ENCODE measurements at places on chromosomes 4 and X.
A peak's percentile ranks its signal among the peaks of the same experiment; 100 is the strongest.

DNA sequence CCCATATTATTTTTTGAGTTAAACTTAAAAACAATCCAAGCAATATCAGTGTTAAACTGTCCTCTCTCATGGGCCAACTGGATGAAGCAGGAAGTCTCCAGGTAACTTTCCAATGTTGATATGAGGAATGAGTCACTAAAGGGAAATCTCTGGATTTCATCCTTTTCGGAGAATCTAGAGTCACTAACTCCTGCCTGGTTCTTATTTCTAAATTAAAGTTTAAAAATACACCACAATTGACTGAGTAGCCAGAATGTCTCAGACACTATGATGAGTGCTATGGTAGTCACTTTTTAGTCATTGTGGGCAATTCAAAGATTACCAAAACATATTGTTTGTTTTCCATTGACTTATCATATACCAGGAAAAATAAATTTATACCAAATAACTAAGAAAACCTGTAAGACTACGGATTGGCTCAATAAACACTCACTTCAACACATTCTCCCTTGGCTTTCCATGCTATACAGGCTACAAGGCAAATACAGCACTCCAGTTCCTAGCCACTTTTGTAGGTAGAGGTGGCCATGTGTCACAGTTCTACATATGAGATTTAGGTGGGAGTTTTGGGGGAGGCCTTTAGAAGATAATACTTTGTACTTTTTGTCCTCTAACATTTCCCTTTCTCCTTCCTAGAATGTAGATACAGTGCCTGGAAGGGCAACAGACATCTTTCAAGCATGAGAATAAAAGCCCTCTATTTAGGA is 8.6 kb downstream of the SLC9B2 start:
- DNase-seq, result no peak

- DNase-seq, result no peak
Observed at GRCh38 chrX:71241301-71241700, 12.6 kb downstream of the ZMYM3 start.

DNA sequence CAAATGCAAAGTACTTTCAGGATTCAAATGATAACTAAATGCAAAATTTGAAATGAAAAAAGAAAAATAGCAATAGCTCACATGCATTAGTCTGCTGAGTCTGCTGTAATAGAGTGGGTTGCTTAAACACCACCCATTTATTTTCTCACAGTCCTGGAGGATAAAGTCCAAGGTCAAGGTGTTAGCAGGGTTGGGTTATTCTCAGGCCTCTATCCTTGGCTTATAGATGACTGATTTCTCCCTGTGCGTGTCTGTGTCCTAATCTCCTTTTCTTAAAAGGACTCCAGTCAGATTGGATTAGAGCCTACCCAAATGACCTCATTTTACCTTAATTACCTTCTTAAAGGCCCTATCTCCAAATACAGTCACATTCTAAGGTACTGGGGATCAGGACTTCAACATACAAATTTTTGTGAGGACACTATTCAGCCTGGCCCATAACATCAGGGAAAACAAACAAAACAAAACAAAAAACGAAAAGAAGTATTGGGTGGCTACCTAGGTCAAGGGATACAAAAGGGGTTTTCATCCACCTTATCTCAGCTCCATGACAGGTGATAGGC is 6.3 kb upstream of the TBL1X start:
- DNase-seq, result no peak

GRCh38 chr4:7068883-7069282 is 1.0 kb upstream of the GRPEL1 start:
- DNase-seq, result no peak

- no peak for DNase-seq
Observed at GRCh38 chrX:118207831-118208453, 91.3 kb upstream of the KLHL13 start.

- DNase-seq, result no peak
Observed at GRCh38 chr4:7034262-7035081, 8.7 kb upstream of the TADA2B start.

DNA sequence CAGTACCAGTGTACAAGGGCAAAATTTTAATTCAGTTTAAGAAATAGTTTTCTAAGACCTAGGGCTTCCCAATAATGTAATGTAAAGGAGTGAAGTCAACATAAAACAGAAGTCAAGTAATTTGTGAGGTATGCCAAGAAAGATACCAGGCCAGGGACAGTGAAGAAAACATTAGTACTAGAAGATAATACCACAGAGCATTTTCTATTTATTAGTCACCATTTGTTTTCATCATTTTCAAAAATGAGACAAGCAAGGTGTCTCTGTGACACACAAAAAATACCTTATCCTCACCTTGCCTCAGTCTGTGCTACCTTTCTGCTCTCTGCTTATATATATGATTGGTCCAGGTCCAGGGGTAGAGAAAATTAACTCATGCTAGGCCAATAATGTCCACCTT is 46.8 kb downstream of the VEGFC start:
- DNase-seq, result no peak

DNA sequence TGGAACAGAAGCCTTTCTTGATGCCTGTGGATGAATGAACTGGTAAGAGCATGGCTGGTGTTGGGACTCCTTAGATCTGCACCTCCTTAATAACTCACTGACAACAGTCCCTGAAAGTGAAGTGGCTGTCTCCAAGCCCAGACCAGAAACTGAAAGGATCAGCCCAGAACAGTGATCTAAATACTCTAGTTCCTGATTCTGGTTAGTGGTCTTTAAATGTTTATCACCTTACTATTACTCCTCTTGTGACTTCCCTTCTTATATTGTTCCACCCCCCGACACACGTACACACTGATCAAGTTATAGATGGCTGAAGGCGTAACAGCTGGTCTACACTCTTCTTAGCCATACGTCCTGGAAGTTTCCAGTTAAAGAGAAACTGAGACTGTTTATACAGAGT is 33.8 kb upstream of the ARMCX2 start:
- no peak for DNase-seq

DNA sequence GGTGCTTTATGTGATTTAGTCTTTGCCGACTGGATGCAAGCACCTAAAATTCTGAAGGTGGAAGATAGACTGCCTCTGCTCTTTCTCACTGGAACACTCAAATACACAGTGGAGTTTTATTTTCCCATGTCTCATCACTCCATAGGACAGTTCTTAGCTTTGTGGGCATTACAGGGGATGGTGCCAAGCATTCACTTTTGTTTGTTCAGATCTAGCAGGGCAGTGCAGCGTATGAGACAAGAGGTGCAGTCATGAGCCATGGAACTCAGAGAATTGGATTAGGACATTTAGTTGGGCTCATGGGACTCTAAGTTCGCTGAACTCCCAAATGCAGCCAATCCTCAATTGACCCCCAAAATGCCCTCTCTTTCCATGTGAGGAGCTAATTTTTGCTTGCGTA is 1136.9 kb upstream of the PRKX start:
- DNase-seq, result no peak

DNA sequence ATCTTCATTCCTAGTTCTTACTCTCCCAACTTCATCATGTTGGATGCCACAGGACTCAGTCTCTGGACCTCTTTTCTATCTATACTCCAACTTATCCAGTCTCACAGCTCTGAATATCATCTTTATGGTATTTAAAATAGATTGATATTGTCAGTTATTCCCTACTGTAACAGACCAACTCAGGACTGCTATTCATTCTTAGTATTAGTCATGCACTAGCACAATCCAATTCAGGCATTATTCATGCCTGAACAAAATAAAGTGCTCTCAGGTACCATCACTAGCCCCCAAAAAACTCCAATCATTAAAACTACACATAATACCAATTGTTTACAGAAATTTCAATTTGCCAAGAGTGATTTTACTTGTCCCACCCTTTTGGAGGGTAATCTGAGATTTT is 37.7 kb downstream of the FRYL start:
- no peak for DNase-seq

GRCh38 chr4:152556834-152557233 is 20.9 kb upstream of the FBXW7 start:
- DNase-seq, result no peak

- no peak for DNase-seq
Observed at GRCh38 chr4:185837415-185838103, 25.6 kb upstream of the SORBS2 start.

DNA sequence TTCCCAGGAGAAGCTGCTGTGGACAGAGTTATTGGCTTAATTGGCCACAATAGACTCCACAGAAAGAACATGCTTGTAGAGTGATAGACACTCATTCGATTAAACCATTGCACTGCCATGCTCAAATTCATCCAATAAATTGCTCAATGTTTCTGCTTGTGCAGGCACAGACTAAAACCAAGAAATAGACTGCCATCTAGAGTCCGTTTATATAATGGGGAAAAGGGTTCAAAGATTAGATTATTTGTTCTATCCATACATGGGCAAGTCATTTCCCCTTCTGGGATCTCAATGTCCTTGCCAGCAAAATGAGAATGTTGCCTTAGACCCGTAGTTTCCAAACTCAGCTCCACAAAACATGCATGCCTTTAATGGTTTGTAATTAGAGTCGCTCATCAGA is 8.7 kb downstream of the SMIM10 start:
- DNase-seq, result peak; percentile 36

- DNase-seq, result peak; percentile 42
Observed at GRCh38 chr4:152778656-152779512, 646 bp downstream of the TIGD4 start.

GRCh38 chrX:109535578-109535977 is 1.1 kb upstream of the NXT2 start:
- DNase-seq, result no peak

DNA sequence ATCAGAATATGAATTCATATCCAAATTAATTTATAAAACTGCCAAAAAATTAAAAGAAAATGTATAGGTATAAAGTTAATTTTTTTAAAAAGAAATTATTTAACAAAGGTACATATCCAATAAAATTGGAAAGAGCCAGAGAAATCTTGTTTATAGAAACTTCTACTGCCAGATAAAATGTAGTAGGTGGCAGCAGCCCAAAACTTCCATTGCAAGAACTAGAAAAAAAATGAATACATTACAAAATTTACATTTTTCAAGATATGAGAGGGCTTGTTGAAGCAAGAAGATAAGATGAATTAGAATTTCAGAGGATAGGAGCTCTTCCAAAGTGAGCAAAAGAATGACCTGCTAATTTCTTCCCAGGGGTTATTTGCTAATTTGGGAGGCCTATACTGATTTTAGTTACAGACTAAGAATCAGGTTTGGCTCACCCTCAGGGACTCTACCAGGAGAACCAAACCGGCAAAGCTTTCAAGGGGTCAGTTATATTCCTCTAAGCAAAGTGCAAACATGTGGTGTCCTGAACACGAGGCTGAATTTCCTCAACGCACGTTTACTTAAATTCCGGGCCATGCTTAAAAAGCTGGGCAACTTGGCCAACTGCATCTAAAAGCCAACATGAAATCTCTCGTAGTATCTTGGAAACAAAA is 17.5 kb downstream of the ANKRD50 start:
- DNase-seq, result peak; percentile 23
